ENCODE measurements at places on chromosomes 5 and 9.

- DNase-seq = no peak
These were observed 4.0 kb downstream of the SLC35D2 start for GRCh38 chr9:96379461-96379860.

DNA sequence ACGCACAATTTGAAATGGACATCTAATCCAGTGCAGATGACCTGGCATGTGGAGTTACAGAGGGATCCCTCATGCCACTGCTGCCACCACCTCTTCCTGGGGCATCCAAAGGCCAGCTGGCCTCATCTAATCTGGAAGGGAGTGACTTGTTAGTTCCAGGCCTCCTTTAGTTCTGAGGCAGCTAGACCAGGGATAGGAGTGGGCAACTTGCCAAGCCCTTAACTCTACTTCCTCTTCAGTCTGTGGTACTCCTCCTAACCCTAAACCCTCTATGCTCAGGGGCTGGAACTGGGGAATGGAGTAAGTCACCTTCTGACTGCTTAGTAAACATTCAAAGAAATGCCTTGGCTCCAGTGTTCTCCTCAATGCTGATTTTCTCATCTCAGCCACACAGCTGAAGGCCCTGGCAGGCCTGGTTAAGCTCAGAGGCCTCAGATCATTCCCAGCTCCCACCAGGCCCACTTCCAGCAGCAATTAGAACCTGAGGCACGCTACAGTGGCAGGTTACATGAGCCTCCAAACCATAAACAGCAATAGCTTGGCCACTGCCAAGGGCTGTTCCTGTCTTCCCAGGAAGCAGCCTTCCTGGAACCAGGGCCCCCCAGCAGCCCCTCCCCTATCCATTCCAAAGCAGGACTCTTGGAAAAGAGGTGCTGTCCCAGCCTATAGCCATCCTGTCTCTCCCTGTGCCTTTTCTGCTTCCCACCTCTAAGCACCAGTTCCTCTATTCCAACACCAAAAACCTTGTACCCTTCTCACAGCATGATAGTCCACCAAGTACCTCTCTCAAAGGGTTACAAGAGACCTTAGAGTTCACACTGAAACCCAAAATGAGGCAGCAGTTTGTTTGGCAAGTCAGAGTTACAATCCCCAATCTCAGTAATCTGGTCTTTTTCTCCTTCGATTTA is 2.0 kb downstream of the EIF4EBP3 start:
- no peak for DNase-seq

DNA sequence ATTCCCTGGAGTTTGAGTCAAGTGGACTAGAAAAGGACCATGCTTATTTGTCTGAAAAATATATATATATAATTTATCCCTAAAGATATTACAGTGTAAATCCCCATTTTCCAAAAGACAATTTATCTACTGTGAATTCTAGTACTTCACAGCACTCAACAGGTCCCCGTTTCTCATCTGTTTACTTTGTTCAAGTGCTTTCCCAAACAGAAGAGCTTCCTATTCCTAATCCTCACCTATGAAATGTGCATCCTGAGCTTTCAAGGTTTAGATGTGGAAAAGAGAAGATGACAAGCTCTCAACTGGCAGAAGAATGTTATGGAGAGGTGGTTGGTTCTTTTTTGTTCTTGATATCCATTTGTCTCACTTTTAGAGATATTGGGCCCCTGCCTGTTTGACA is 401.6 kb upstream of the ZNF608 start:
- no peak for DNase-seq

DNA sequence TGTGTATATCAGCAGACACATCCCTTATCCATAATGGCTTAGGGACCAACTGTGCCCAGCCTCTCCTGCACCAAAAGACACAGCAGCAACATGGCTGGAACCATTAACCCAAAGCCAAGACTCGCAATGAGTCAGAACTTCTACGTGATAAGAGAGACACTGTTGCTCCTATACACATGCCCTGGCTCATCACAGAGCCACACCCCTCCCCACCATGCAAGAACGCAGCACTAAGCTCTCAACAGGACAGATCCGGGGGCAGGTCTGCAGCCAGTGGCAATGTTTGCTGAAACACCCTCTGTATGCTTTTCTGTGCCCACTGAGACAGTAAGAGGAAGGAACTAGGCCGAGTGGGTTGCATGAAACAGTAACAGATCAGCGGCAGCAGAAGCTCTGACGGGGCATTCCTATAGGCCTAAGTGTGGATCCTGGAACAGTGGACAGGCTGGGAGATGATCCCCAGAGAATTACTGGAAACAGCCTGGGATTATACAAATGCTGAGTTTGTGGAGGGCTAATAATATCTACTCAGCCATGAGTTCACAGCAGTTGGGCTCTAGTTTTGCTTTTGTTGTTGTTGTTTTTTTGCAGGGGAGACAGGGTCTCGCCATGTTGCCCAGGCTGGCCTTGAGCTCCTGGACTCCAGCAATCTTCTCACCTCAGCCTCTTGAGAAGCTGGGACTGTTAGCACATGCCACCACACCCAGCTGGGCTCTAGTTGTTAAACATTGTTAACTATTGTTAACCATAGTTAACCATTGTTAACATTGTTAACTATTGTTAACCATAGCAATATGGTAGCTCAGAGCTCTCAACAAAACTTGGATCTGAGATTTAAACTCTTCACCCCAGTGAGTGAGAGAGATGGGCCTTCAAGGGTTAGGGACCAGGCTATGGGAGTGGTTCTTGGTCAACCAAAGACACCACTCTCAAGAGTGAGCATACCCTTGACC is 41.0 kb downstream of the B4GALT1 start:
- DNase-seq = no peak

DNA sequence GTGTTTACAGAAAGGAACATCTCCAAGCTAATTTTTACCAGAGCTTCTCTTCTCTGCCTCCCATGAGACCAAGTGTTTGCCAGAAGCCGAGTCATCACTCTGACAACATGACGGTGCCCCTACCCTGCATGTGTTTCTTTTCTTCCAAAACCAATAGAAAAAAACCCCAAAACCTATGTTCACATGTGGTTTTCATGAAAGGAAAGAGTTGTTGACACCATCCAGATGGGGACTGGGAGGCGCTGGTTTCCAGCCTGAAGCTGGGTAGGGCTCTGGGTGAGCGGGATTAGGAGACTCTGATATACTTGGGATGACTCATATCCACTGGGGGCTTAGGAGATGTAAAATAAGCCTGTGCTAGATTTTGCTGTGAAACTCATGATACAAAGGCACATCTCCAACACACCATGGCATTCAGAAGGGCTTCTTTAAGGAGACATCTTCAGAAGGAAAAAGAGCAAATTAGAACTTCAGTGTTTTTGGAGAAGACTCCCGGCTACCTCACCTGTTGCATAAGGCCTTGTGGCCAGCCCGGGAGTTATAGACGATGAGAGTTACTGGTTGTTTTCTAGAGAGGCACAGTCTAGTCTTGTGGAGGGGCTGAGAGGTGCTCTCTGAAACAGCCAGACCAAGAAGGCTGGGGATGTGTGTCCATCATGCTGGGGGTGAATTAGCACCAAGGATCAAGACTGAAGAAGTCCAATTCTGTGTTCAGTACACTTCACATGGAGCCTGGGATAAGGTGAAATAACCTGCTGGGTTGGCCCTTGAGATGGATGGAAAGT is 108.9 kb upstream of the LHFPL2 start:
- no peak for DNase-seq

DNA sequence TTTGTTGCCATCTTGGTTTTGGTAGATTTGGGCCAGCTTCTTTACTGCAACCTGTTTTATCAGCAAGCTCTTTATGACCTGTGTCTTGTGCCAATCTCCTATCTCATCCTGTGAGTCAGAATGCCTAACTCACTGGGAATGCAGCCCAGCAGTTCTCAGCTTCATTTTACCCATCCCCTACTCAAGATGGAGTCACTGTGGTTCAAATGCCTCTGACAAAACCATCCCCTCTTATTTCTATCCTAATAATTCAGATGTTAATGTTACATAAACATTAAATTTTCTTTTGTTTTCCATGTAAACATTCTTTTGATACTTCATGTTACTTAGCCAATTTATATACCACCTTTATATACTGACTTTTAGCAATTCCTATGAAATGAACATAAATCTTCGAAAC is 746.3 kb downstream of the CDH18 start:
- no peak for DNase-seq

DNA sequence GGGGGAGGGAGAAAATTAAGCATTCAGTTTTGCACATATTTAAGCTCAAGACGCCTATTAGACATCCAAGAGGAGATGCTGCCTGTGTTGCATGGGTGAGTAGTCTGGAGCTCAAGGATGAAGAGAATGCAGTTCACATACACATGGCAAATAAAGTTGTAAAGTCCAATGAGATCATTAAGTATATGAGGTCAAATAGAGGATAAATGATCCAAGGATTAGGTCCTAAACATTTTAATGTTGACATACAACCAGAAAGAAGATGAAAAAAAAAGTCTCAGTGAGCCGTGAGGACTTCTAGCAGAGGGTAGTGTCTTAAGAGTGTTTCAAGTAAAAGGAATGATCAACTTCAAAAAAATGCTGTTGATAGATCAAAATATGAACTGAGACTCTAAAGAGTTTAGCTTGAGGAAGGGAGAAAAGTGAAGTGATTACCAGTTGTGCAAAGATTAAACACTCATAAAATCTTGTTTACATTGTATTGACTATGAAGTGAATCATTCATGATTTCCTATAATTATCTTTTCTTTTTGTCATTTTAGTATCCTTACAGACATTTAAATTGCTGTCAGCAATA is 251.8 kb downstream of the ZNF608 start:
- no peak for DNase-seq
